ENCODE measurements at places on chromosomes 1 and 21.

GRCh38 chr1:65297706-65298105, 11.6 kb upstream of the DNAJC6 start:
- H3K27ac ChIP-seq: no peak overlapping the region
- no peaks in the 10 kb centered on the region for H3K27me3 ChIP-seq
- H3K36me3 ChIP-seq: no peaks in the 10 kb centered on the region
- DNase-seq: no peak
- no peaks in the 10 kb centered on the region for H3K4me1 ChIP-seq

GRCh38 chr1:178946855-178947676, 76.2 kb upstream of the ANGPTL1 start:
- no peaks in the 10 kb centered on the region for H3K36me3 ChIP-seq
- H3K27me3 ChIP-seq: no peaks in the 10 kb centered on the region
- DNase-seq: no peak

DNA sequence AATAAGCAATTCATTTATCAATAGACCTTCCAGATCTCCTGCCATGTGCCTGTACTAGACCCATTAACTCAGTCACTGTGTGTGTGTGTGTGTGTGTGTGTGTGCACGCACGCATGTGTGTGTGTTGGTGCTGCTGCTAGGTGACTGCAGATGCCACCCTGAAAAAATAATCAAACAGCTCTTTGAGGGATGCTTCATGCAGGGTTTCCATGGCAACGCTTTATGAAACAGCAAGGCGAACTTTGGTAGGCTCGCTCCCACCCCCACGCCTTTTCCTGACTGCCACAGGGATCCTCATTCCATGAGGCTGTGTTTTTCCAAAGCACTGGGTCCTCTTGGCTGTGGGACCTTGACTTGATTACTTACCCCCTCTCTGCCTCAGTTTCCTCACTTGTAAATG, 94.0 kb downstream of the HMGB4 start:
- no peaks in the 10 kb centered on the region for H3K4me1 ChIP-seq
- no peak for DNase-seq
- H3K27me3 ChIP-seq: no peaks in the 10 kb centered on the region
- H3K36me3 ChIP-seq: no peaks in the 10 kb centered on the region
- no peak overlapping the region for H3K27ac ChIP-seq
- H3K4me3 ChIP-seq: no peak overlapping the region

DNA sequence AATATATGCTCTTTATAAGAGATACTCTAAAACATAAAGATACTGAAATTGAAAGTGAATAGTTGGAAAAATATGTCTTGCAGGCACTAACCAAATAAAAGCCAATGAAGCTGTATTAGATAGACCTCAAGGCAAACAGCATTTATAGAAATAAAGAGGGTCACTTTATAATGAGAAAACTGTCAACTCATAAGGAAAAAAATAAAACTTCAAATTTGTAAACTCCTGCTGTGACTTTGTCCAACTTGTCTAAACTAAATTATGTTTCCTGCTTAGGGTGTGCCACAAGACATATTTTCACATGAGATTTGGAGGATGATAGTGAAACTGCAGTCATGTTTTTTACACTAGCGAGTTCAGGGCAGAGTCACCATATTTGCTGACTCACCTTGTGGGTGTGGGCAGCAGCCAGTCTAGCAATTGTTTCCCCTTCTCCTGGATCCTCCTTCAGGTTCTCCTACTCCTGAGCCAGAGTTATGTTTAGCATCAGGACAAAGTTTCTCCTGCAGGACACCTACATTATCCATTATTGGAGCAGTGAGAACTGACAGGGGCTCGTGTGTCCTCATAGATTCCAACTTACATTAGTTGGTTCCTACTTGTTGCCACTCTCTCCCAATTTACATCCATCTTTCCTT, 43.8 kb downstream of the CD53 start:
- no peak overlapping the region for H3K4me3 ChIP-seq
- no peaks in the 10 kb centered on the region for H3K27me3 ChIP-seq
- peaks cover 4% of the 10 kb centered on the region for H3K4me1 ChIP-seq
- no peak for DNase-seq
- H3K36me3 ChIP-seq: no peaks in the 10 kb centered on the region

DNA sequence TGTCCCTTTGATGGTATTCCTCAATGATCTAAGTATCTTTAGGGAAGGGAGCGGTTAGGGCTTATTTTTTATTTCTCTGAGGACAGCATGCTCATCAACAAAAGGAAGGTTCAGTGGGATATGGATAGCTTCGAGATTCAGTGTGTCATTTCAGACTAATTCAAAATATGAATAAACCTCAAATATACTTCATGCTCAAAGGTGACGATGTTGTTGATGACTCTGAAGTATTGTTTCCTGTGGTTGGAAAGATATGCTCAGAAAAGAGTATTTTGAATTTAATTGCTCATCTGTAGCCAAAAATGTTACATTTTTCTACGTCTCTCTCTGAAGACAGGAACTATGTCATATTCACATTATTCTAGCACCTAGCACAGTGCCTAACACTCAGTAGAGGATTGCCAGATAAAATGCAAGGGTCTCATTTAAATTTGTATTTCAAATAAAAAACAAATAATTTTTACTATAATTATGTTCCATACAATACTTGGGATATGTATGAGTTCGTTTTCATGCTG, 1.8 kb upstream of the FCRL3 start:
- DNase-seq: no peak
- no peaks in the 10 kb centered on the region for H3K36me3 ChIP-seq
- H3K27ac ChIP-seq: no peak overlapping the region
- H3K4me3 ChIP-seq: no peak overlapping the region

- no peaks in the 10 kb centered on the region for H3K27me3 ChIP-seq
- H3K4me1 ChIP-seq: no peaks in the 10 kb centered on the region
- no peak for DNase-seq
- H3K4me3 ChIP-seq: no peak overlapping the region
- H3K36me3 ChIP-seq: no peaks in the 10 kb centered on the region
Observed at GRCh38 chr1:31809698-31810097, 6.1 kb downstream of the SPOCD1 start.

DNA sequence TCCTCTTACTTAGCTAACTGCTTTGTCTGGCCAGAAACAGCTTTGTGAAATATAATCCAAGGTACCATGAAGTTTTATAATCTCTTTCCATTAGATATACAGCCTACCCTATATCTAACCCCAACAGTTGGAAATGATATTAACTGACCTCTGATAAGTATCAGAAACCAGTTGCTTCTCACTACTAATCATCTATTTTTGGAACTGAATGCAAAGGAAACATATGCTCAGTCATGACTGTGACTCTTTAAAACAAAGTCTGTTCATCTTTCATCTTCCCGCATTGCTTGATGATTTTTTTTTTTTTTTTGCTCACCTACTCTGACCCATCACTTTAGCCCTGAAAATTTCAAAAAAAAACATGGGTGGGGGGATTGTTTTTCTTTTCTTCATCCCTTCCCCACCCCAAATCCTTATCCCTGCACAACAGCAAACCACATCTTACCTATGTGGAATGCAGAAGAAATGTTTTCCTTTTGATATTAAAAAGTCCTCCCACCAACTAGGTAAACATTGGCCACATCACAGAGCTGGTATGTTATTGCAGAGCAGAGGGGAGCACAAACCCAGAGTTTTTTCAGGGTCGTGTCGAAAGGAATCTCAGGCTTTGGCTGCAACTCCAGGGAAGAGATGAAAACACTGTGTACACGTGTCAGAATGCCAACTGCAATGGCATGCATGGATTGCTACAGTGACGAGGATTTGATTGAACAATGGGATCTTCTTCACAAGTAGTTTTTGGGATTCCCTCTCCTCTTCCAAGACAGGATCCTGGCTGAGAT, 137.3 kb downstream of the SLC30A10 start:
- no peak overlapping the region for H3K4me3 ChIP-seq
- H3K36me3 ChIP-seq: no peaks in the 10 kb centered on the region
- no peaks in the 10 kb centered on the region for H3K27me3 ChIP-seq
- H3K27ac ChIP-seq: no peak overlapping the region
- no peaks in the 10 kb centered on the region for H3K4me1 ChIP-seq
- DNase-seq: no peak

- no peaks in the 10 kb centered on the region for H3K4me1 ChIP-seq
- H3K4me3 ChIP-seq: no peak overlapping the region
- no peaks in the 10 kb centered on the region for H3K27me3 ChIP-seq
- no peaks in the 10 kb centered on the region for H3K36me3 ChIP-seq
- no peak for DNase-seq
- H3K27ac ChIP-seq: no peak overlapping the region
Observed at GRCh38 chr1:240151136-240151735, 59.6 kb downstream of the FMN2 start.

Data from RWPE2 (cell line).